Ureter (tissue), 1 donor: ENCODE measurements at places on chromosomes 7 and 10. TPM values are rescaled to one million over a fixed set of nuclear protein-coding genes. Genes with fewer than 3 reads are reported as not detected.

CALCR gene
- total RNA-seq = 0.16 TPM

EPO gene
- 0.68 TPM for total RNA-seq

CPA2 gene
- not detected for total RNA-seq

PILRA gene
- total RNA-seq = 21.6 TPM

CREB5 gene
- 10.6 TPM for total RNA-seq

NDUFB8 gene
- total RNA-seq = 152 TPM

STK31 gene
- 2.5 TPM for total RNA-seq

PTPRE gene
- 33.0 TPM for total RNA-seq

TAS2R41 gene
- not detected for total RNA-seq

SLC39A12 gene
- total RNA-seq = 0.13 TPM

GRID2IP gene
- total RNA-seq = 2.6 TPM

MBL2 gene
- not detected for total RNA-seq

PRSS37 gene
- not detected for total RNA-seq
